ENCODE measurements at places on chromosomes 2 and 18. TPM values are rescaled to one million over a fixed set of nuclear protein-coding genes. Genes with fewer than 3 reads are reported as not detected.
A peak's percentile ranks its signal among the peaks of the same experiment; 100 is the strongest.

DNA sequence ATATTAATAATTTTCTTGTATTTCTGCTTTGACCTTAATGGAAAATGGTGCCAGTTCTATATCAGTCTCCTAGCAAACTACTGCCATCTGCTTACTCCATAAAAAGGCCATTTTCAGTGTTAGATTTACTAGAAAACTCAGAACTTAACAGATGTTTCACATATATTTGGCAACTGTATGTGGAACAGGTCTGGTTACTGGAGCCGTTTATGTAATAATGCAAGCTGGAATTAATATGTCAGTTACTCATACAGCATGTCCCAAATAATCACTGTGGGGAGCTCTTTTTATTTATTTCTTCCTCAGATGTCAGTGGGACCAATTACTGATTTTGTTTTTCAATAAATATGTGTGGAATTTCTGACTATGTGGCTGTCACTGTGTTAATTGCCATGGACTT, 1247.6 kb downstream of the CNTNAP5 start:
- DNase-seq, result no peak

ZNF516 gene
- 79.0 TPM for polyA plus RNA-seq

GRCh38 chr2:36461039-36461681, 105.6 kb downstream of the CRIM1 start:
- DNase-seq, result no peak

DNA sequence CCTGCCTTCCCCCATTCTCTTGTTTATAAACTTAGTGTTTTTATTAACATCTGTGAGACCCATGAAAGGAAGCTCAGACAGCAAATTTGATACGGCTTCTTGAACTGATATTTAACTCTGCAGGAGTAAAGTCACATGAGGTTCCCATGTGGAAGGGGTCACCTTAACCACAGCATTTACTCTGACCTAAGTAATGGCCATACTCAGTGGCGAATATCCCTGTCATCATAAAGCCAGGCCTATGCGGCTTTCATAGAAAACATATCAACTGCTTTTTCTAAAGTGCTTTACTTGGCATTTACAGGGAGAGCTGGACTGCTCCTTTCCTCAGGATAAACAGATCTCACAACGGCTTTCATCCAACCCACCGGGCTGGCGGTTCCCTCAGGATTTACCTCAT, 9.0 kb downstream of the REG1A start:
- no peak for DNase-seq

DNA sequence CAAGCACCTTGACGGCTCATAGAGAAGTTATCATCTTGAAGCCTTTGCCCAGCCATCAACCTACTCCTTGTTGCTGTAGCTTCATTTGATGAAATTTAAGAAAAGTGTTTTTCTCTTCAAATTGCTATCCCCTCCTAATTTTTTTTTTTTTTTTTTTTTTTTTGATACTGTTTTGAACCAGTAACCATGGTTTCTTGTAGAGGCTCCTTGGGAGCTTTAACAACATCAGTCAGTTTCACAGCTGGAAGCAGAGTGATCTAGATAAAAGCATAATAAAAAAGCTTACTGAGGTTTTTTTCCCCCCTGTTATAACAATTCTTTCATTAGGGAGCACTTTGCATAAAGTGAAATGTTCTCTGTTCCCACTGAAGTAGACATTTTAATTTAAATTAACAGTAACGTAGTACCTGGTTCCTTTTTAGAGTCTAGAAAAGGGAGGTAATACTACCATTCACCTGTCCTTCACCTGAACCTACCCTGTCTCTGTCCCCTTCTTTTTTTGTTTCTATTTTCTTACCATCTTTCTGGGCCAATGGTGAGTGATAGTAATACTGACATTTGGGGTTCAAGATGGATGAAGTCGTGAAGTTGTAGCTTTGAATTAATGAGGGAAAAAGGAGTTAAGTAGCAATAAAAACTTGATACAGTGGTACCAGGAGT, 101.5 kb downstream of the NCOA1 start:
- DNase-seq, result no peak

DNA sequence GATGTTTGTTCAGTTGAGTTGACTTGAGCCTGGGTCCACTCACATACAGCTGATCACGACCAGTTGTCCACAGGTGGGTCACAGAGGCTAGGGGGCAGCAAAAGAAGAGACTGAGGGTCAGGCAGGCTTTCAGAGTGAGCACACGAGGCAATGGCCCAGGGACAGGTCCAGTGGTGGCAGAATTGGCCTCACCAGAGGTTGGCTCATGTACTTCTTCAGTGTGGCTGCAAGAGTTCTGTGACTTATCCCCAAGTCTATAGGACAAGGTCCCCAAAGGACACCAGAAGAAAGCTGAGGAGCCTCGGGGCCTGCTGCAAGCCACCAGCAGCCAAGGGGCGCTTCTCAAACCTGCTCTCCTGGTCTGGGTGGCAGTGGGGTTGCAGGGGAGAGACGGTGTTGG, 219.8 kb downstream of the TFCP2L1 start:
- DNase-seq, result no peak

DNA sequence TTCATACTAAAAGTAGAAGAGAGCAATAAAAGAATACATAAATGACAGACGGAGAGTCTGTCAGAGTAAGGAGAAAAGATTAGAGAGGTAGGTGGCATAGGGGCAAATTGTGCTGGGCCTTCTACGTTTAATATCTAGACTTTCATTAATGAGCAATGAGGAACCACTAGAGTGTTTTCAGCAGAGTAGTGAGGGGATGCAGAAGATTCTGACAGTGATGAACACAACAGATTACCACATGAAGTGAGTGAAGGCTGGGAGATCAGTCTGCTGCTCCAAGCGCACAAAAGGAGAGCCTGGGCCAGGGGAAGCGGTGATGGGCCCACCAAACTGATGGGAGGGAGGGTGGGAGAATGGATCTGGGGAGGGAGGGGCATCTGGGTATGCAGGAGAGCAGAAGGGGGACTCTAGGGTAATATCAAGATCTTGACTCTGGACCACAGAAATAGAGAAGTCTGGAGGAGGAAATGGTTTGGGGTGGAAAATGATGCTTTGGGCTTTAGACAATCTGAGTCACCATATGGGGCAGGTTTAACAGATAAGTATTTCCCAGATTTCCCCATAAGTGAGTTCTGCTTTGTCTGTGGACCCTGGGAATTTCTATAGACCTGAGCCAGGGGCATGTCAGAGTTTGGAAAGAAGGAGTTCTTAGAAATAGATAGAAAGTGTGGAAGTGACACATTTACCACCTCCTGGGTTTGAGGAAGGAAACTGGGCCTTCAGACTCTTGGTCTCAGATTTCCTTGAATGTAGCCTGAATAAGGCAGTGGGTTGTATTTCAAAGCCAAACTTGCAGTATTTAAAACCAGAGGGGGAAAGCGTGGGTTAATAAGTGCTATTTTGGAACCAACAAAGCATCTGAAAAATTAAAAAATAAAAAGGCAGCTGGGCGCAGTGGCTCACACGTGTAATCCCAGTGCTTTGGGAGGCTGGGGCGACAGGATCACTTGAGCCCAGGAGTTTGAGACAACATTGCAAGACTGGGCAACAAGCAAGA, 15.0 kb upstream of the IL1A start:
- no peak for DNase-seq

GRCh38 chr18:28854964-28855363, 678.0 kb upstream of the CDH2 start:
- no peak for DNase-seq

DNA sequence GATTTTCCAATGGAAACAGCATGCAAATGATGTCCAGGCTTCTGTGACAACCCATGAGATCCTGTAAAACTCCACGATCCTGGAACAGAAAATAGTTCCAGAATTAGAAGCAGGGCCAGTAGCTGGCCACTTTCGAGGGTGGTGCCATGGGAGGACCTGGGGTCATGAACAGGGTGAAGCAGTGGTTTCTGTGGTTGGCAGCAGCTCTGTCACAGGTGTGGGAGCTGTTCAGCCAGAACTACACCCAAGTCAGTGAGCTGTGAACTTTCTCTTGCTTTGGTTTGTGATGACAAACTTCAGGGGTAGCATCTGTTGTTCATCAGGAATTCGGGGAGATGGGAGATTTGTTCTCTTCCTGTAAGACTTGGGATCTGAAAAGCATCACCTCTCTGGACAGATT, 314.4 kb upstream of the NT5C1B start:
- no peak for DNase-seq

DNA sequence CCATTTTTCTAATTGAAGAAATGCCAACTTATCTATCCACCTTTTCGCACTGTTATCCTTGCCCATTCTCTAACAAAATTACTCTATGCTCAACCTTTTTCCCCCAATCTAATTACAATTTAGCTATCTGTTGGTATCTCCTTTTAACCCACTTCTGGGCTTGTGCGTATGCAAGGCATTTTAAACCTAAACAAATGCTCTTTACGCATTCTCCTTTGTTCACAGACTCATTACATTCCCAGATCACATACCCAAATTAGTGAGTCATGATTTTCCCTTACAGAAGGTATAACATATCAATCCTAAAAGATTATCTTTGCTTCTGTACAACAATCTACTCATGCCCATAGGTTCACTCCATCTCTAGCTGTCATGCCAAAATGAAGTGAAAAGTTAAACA, 71.7 kb upstream of the LYPD1 start:
- no peak for DNase-seq

DLX2 gene
- polyA plus RNA-seq, result 0.29 TPM

- no peak for DNase-seq
These were observed 47.1 kb downstream of the SLC4A1AP start for GRCh38 chr2:27710640-27711430.

- DNase-seq, result no peak
These were observed 133.2 kb upstream of the EPAS1 start for GRCh38 chr2:46163804-46164528.

COL4A4 gene
- 3.4 TPM for polyA plus RNA-seq

- peak; percentile 60 for DNase-seq
These were observed 203.3 kb downstream of the TCF4 start for GRCh38 chr18:55384551-55385275.

EDAR gene
- 0.30 TPM for polyA plus RNA-seq

GRCh38 chr2:221958224-221958623, 340.6 kb downstream of the PAX3 start:
- DNase-seq, result no peak

SULT1C4 gene
- polyA plus RNA-seq, result 1.1 TPM

GRCh38 chr2:147639891-147640290, 204.9 kb upstream of the ACVR2A start:
- no peak for DNase-seq

DNA sequence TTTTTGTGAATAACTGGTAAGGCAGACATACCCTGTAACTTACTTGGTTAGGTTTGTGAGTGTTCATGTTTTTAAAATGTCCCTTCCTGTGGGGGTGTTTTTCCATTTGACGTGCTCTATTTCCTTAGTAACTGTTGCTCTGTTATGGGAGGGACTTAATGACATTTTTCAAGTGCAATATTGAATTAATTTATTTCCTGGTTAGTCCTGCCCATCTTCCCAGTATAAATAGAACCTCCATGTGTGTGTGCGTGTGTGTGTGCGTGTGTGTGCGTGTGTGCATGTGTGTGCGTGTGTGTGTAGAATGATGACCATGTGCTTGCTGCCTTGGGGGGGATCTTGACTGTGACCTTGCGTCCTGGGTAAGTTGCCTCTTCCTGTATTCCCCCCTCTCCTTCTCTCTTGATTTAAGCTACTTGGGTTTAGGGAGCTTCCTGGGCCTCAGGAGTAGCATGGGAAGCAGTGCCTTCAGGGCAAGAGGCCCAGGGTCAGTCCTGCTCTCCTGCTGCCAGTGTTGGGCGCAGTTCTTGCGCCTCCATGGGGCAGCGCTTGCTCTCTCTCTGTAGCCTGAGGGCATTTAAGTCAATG, 163.9 kb downstream of the LDLRAD4 start:
- DNase-seq, result no peak

GRCh38 chr18:32502014-32502413, 31.3 kb upstream of the GAREM1 start:
- no peak for DNase-seq

OTOF gene
- 1.6 TPM for polyA plus RNA-seq

DNA sequence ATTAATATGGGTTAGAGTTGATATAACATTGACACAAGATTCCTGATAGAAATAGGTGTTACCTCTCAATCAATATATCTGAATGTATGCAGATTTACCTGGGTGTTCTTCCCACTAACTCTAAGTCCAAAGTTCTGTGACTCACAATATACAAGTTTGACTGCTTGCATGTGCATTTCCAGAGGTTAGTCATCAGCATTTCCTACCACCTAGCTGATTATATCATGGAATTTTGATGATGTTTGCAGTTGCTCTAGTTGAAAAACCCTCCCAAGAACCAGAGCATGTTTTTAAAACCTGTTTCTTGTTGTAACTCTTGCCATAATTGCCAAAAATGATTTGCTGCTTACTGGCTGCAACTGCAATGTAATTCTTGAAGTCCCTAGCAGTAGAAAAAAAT, 15.0 kb upstream of the DSG1 start:
- DNase-seq, result no peak

- DNase-seq, result no peak
These were observed 59.0 kb downstream of the HNMT start for GRCh38 chr2:138023298-138023697.

DRC1 gene
- 67.3 TPM for polyA plus RNA-seq

DNA sequence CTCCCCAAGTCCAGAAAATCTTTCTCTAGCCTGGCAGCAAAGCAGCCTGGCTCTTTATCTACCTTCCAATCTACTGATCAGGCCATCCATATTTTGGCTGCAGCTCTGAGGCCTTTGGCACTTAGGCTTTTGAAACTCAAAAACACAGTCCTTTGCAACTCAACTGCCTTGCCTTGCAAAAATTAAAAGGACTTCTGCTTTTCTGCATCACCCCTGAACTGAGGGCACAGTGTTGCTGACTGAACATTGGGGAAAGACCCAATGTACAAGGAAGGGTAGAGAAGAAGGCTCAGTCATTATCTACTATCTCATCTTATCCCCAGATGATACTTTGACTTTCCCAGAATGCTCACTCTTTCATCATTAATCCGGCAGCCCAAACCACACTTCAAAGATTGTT, 625.5 kb downstream of the ARHGAP15 start:
- DNase-seq, result no peak

Data from testis (tissue), 5 donors.